ENCODE measurements at places on chromosomes 7 and 10.

- no peak for DNase-seq
Measured at GRCh38 chr7:73394422-73394821, 39.2 kb upstream of the FZD9 start.

GRCh38 chr7:70701991-70702390 is 430.0 kb upstream of the GALNT17 start:
- DNase-seq, result no peak

- no peak for DNase-seq
Measured at GRCh38 chr7:24611130-24611529, 37.9 kb downstream of the PALS2 start.

DNA sequence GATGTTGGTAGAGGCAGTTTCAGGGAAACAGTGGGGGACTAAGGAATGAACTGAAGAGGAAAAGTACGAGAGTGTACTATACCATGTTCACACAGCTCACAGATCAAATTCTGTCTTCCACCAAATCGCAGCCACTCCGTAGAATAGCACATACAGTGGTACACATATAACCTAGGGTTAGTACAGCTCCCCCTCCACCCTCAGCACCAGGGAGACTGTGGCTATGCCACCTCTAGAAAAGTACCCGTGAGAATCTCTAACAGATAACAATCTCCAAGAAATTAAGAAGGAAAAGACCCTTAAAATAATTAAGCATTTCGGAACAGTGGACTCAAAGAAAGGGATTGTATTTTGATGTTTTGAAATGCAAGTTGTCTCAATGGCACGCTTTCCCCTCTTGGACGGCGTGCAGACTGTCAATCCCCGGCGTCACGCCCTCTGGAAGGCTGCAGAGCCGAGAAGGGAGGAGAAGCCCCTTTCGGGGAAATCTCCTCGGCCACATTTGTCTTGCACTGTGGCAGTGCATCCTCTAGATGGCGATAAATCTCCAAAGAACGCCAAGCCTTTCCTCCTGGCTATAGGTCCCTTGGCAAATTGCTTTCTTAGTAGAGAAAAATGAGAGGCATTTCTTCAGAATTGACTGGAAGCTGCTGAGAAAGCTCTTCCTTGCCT is 345.0 kb downstream of the REEP3 start:
- no peak for DNase-seq

- no peak for DNase-seq
Measured at GRCh38 chr7:149021725-149022062, 6.6 kb downstream of the PDIA4 start.

- DNase-seq, result no peak
Measured at GRCh38 chr7:95927756-95928155, 155.4 kb downstream of the DYNC1I1 start.

DNA sequence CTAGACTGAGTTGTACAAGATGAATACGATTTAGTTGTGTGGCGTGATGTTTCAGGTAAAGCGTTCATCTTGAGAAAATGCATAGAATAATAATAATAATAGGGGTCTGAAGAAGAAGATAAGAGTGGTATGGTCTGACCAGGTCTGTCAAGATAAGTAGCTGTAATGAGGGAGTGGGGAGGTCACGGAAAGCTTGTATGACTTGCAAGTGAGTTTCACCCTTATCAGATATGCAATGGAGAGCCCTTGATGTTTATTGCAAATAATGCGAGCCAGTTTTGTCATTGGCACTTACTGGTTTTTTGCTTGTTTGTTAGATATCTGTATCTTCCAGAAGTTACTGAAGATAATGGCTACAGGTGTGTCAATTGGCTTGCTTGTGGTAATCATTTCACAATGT is 611.5 kb downstream of the CNTNAP2 start:
- DNase-seq, result no peak

DNA sequence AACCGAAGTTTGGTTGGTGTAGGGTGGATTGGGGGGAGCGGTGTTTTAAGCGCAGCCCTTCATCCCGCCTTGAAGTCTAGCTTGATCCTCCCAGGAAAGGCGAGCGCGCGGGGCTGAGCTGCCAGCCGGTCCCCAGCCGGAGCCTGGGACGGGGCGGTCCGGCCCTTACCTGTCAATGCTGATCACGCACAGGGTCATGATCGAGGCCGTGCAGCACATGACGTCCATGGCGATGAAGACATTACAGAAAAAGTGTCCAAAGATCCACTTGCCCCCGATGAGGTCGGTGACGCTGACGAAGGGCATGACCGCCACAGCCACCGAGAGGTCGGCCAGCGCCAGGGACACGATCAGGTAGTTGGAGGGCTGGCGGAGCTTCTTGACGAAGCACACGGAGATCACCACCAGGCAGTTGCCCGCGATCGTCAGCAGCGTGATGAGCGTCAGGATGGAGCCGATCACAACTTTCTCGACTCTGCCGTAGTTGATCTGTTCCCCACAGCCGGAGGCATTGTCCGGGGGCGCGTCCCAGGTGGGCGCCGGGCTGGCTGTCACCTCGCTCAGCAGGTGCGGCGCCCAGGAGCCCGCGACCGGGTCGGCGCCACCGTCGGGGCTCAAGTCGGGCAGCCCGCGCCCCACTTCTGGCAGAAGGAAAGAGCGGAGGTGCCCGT is 740 bp downstream of the HTR7 start:
- DNase-seq, result no peak

- no peak for DNase-seq
Measured at GRCh38 chr7:132158166-132158565, 418.1 kb downstream of the PLXNA4 start.

GRCh38 chr10:128461991-128462390 is 335.8 kb upstream of the MKI67 start:
- no peak for DNase-seq

GRCh38 chr7:134289423-134289822 is 27.3 kb downstream of the SLC35B4 start:
- DNase-seq, result peak; percentile 17

- no peak for DNase-seq
Measured at GRCh38 chr7:16747102-16747501, 6.5 kb upstream of the TSPAN13 start.

GRCh38 chr10:86862786-86863483 is 94.5 kb downstream of the MMRN2 start:
- no peak for DNase-seq

DNA sequence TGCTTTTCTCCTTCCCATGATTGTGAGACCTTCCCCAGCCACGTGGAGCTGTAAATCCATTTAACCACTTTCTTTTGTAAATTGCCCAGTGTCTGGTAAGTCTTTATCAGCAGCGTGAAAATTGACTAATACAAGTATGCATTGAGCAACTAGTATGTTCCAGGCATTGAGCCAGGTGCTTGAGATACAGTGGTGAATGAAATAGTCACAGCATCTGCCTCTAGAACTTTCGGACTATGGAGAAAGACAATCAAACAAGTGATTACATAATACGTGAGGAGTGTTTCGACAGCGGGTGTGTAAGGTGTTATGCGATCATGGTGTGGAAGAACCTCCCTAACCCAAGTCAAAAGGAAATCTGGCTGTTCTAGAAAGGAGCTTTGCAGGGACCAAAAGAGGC is 21.6 kb upstream of the NUP205 start:
- DNase-seq, result no peak

DNA sequence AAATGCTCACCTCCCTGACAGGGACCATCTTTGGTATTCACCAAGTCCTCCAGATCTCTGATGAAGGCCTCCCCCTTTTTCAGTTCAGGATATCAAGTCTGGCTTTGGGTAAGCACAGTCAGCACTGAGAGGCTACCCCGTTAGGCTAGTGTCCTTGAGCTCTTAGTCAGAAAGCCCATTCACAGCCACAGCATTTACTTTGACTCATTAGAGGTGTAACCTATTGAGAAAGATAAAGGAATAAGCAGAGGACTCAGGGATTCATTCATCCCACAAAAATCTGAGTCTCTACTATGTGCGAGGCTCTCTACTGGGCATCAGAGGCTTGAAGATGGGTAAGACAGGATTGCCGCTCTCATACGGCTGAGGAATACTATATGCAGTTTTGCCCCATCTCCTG is 14.0 kb upstream of the RAMP3 start:
- DNase-seq, result no peak

DNA sequence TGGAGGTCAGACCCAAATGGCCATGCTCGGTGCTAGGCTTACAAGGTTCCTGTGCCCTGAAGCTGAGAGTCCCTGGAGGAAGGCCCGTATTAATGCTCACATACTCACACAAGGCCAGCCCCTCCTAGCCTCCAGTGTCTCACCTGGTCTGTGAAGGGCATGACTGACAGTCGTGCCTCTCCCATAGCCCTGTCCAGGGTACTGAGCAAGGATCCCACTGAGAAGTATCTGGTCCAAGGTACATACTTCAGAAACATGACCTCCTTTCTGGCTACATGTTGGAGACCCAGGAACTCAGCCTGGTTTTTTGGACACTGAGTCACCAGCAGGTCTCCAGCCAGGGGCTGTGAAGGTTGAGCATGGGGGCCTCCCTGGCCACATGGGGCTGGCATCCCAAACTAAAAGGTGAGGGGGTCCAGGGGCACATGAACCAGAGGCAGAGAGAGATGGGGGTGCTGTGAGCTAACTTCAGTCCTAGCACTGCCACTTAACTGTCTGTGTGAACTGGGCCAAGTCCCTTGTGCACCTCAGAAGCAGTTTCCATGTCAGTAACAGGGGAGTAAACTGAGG is 17.6 kb upstream of the RASGEF1A start:
- peak; percentile 83 for DNase-seq

DNA sequence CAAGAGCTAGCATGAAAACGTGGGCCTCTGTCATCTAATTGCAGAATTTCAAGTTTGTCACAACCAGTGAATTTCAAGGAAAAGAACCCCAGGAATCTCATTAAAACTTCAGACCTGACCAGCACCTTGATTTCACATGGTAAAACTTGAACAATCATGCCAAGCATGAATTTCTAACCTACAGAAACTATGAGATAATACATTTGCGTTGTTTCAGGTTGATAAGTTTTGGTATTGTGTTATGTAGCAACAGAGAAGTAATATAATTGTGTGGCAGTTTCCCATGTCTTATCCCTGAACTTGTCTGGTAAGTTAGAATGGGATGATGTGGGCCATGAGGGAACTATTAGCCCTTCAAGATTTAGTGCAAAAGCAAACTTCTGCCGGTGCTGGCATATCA is 530.1 kb downstream of the ANKRD7 start:
- no peak for DNase-seq

DNA sequence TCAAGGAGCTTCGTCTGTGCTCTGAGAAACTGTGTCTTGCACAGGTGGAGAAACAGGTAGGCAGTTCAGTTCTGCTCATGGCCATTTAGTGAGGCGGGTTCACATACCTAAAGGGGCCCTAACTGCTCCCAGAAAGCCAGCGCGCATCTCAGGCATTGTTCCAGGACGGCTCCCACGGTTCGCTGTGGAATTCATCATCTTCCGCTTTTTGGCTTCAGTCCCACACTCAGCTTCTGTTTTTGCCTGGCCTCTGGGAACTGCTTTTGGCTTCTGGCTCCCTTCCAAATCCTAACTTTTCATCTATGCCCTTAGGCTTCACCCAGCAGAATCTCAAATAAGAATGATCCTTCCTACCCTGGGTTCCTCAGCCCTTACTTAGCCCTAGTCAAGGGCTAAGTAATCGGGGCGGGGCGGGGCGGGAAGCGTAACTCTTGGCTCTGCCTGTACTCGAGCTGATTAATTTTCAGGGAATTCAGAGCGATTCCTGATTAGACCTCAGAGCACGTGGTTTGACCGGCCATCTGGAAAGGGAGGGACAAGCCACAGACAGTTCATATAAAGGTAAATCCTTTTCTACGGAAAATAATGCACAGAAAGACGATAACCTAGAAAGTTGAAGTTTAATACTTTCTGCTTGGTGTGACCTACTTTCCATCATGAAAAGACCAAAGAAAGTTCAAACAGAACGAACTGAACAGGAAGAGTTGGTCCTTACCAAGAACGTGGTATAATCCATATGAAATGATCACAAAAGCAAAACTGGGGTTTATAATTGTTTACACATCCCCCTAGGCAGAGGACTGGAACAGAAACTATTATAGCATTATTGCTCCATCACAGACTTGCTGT is 105.7 kb downstream of the ST8SIA6 start:
- peak; percentile 86 for DNase-seq

- DNase-seq, result no peak
Measured at GRCh38 chr7:117210908-117211307, 112.0 kb downstream of the WNT2 start.

- DNase-seq, result no peak
Measured at GRCh38 chr7:4065190-4065589, 616.9 kb upstream of the FOXK1 start.
